ENCODE measurements at places on chromosomes 11 and 22.

DNA sequence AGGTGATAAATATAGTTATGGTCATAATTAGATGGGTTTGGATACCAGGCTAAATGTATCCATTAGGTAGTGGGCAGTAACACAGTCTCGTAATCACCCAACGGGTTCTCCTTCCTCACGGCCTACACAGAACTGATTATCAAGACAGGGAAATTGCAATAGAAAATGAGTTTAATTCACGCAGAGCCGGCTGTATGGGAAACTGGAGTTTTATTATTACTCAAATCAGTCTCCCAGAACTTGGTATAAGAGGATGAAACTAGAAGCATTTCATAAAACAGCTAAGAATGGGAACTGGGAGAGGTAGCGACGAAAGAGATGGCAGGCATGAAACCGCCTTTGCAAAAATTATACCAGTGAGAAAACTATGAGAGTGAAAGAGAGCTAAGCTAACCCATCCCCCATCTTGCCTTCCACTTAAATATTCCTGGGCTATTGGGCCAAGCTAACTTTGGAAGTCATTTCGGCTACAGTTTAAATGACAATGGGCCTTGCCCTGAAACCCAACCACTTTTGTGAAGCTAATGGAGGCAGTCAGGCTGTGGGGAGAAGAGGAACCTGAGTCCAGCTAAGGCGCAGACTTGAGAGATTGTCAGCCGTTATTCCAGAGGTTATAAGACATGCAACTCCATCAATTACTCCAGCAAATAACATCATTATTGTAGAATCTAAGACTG is 29.6 kb downstream of the CTSC start:
- no peak for DNase-seq

- no peak for DNase-seq
These were observed 849 bp upstream of the APOBEC3B start for GRCh38 chr22:38981005-38981991.

DNA sequence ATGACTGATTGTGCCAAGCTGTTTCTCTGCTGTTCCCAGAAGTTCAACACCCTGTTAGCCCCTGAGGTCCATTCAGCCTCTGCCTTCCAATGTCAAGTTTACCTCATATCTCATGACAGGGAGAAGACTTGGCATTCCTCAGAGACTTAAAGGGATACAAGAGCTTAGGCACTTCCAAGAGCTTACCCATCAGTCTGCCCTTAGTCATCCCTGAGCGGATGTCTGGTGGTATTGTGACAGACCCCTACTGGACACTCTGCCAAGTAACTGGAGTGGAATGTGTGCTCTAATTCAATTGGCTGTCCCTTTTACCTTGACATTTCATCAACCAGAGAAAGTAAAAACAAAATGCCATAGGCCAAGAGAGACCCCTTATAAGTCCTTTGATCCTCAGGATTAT is 151.5 kb downstream of the AASDHPPT start:
- no peak for DNase-seq

- no peak for DNase-seq
These were observed 123.4 kb upstream of the SYT13 start for GRCh38 chr11:45409587-45409986.

- no peak for DNase-seq
These were observed 29.0 kb downstream of the RTN4R start for GRCh38 chr22:20238901-20239675.
